ENCODE measurements at places on chromosomes 1 and 21.
A peak's percentile ranks its signal among the peaks of the same experiment; 100 is the strongest.

DNA sequence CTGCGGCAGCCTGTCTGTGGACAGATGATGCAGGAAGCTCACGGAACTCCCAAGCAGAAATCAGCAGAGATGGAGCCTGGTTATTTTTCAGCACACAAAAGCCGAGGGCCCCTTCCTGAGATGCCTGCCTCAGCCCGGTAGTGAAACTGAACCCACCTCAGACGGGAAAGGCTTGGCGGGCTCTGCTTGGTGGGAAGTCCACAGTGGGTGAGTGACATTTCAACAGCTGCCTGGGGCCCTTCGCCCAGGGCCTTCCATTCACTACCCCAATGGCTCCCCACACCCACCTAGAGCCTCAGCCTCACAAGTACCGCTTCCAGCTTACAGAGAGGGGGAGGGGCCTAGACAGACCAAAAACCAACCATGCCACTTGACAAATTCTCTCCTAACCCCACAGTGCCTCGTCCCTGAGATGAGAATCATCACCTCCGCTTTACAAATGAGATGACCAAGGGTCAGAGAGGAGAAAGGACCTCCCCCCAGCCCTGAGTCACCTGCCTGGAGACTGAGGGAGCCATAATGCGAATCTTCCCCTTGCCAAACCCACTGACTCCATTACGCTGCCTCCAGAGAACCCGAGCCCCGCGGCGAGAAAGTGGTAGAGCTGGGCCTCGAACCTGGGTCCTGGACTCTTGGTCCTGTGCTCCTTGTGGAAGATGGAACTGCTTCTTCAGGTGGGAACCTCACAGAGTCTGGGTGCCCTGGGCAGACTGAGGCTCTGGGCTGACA lies 3.4 kb upstream of the ECE1 start:
- no peak for DNase-seq

DNA sequence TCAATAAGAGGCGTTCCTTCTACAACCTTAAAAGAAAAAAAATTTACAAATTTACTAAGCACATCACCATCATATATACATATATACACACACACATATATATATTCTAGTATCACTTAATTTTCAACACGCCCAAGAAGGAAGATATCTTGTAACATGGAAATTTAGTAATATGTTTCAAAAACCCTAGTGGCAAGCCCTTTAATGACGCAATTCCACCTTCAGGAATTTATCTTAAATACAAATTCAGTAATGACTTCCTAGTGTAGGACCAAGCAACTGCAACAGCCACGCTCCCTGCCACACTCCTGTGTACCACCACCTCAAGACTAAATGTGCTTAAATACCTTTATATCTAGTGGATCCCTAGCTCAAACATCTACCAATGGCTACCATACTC lies 12.5 kb downstream of the LBR start:
- no peak for DNase-seq

DNA sequence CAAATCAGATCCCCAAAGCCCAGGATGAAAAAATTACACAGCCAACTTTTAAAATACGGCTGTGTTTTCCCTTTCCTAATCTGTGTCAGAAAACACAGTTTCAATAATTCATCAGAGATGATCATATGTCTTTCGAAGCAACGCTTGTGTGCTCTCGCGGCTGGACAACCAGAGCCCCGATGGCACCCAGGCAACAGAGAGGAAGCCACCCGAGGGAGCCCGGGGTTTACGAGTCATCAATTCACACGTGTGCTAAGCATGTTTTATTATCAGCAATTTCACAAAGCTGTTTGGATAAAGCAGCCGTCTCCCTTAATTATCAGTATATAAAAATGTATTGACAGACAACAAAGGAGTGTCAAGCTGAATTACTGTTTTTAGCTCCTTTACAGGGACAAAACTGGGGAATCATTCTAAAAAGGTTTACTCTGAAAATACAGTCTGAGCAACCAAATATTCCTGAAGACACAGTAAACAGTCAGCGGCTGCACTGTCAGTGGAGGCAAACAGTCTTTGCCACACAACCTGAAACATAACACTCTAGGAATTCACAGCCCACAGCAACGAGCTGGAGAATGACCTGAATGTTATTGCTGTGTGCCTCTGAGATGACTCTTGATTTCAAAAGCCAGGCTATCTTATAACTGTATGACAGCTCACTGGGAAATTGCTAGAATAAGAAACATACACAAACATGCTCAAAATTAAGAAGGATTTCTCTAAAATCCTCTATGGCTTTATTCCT lies 201.0 kb downstream of the SIPA1L2 start:
- no peak for DNase-seq

GRCh38 chr1:51648180-51649109 lies 31.6 kb downstream of the OSBPL9 start:
- no peak for DNase-seq

- no peak for DNase-seq
These were observed 582.5 kb downstream of the DPYD start for GRCh38 chr1:97338347-97338746.

DNA sequence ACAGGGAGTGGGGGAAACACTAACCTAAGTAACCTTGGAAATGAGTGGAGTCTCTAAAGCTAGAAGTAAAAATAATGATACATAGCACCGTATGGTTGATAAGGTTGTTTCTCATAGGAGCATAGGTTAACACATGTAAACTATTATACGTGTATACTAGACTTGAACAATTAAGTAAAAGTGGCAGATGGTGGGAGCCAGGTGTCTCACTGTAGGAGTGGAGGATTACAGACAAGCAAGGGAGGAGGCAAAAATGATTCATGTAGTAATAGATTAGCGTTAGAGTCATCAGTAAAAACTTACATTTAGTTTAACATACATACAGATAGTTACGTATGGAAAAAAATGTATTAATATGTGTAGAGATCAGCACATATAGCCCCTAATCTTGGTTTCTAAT lies 138.4 kb upstream of the DSCAM start:
- DNase-seq = no peak

- DNase-seq = no peak
These were observed at the start of gene ACTA1 for GRCh38 chr1:229434005-229434640. Gene ACTA1 (minus strand): TSS chr1:229434094. CDS start chr1:229433115, 979 bp downstream.

DNA sequence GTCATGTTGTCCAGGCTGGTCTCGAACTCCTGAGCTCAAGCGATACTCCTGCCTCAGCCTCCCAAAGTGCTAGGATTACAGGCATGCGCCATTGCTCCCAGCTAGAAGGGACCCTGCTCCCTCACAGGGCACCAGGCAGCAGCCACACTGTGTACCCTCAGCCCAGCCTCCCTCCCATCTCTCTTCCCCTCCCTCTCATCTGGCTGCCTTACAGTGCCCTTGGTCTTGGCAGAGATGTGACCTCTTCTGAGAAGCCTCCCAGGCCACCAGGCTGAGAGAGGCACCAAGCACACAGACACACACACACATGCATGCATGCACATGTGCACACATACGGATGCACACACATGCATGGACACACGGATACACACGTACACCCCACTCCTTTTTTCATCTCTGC lies 25.0 kb downstream of the EPHA2 start:
- DNase-seq = no peak

DNA sequence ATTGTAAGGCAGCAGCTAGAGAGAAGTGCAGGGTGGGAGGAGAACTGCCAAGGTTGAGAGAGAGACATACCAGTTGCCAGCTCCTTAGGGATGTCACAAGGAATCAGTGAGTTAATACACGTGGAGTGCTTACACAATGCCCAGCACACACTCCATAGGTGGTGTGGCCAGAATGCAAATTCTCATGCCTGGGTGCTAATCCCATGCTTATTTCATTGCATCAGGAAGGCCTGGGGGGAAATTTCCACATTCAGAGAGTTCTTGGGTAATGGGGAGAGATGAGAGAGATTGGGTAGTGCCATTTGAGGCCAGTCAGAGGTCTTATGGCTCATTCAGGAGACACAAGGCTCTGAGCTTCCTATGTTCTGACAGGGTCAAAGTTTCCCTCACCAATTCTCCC lies 38.7 kb downstream of the GJA5 start:
- no peak for DNase-seq

GRCh38 chr21:22083899-22084298 lies 1085.7 kb downstream of the NCAM2 start:
- DNase-seq = no peak

DNA sequence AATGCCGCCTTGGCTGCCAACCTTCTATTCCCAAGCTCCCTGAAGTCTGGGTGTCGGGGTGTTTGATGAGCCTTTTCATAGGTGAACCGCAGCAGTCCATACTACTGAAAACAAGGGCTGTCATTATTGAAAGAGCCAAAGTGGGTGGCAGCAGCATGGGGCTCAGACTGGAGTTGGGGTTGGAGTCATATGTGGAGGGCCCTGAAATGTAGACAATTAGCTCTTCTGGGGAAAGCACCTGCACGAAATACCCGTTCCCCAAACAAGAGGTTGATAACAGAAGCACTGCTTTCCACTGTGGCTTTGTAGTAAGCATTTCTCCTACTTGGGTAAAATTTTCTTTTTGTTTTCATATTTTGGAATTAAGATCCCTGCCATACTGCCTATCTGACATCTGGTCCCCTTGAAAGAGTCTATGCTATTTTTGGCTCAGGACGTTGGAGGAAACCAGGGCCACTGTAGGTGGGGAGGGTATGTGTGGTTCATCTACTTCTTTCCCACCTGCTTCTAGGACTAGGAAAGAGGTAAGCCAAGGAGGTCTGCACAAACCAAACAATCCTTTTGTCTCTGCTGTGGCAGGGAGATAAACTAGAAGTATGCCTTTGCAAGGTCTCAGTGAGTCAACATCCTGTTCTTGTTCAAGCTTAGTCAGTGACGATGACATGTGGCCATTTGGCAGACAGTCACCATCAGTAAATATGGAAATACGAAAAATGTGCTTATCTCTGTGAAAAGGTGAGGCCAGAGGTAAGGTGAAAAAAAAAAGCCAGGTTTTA lies 197.0 kb upstream of the UBE2U start:
- no peak for DNase-seq

GRCh38 chr1:244163861-244164510 lies 112.9 kb downstream of the ZBTB18 start:
- DNase-seq = no peak

DNA sequence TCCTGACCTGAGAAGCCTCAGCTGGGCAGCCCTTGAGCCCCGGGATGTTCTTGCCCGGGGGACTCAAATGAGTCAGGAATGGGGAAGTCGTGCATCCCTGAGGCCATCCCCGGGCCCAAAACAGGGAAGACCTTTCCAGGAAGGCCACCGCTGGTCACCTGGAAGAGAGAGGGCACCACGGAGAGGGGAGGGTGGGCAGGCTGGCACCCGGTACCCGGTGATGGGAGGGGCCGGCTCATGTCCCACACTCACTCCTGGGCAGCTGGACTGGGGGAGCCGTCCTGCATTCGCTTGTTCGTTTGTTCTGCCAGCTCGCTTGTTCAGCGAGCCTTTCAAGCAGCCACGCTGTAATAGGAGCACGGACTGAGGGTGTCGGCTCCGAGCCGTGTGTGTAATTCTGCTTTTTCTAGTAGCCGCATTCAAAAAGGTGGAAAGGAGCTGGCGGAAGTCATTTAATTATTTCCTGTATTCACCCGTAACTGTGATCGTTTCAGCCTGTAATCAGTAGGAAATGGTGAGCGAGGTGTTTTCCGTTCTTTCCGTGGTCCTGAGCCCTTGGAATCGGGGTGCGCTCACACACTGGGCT lies 48.4 kb upstream of the CCDC27 start:
- DNase-seq = no peak

DNA sequence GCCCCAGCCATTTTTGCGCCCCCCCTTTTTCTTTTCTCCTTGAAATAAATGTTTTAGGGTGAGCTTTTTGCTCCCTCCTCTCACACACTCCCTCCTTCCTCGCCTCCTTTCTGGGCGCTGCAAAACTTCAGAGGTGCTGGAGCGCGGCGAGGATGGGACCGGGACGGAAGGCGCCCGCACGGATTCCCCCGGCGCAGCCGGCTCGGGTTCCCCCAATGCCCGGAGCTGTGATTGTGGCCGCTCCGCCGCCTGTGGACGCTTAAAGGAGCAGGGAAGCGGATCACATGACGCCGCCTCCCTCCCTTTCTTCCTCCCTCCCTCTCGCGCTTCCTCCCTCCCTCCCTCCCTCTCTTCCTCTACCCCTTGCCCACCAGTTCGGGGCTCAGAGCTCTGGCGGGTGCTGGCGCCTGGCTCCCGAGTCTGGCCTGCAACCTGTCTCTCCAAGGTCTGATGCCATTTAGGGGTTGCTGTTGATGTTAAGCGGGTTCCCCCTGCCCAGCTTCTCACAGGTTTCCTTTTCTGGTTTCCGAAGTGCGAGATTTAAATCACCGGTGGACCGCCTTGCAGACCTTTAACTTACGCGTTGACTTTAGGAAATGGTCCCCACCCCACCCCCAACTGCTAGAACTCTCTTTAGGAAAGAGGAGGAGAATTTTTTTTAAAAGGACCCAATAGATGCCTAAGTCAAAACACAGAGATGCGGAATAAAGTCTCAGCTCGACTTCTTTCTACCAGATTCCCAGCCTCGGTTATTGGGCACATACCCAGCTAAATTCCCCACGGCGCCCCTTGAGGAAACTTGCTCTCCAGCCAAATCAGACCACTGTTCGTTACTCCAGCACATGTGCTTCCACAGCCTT lies at the start of gene WLS:
Gene WLS, minus strand, starts transcription at position 235 of the 860 bp plus-strand sequence. Its CDS starts 224 bp downstream, at position 11.
- peak; percentile 88 for DNase-seq

DNA sequence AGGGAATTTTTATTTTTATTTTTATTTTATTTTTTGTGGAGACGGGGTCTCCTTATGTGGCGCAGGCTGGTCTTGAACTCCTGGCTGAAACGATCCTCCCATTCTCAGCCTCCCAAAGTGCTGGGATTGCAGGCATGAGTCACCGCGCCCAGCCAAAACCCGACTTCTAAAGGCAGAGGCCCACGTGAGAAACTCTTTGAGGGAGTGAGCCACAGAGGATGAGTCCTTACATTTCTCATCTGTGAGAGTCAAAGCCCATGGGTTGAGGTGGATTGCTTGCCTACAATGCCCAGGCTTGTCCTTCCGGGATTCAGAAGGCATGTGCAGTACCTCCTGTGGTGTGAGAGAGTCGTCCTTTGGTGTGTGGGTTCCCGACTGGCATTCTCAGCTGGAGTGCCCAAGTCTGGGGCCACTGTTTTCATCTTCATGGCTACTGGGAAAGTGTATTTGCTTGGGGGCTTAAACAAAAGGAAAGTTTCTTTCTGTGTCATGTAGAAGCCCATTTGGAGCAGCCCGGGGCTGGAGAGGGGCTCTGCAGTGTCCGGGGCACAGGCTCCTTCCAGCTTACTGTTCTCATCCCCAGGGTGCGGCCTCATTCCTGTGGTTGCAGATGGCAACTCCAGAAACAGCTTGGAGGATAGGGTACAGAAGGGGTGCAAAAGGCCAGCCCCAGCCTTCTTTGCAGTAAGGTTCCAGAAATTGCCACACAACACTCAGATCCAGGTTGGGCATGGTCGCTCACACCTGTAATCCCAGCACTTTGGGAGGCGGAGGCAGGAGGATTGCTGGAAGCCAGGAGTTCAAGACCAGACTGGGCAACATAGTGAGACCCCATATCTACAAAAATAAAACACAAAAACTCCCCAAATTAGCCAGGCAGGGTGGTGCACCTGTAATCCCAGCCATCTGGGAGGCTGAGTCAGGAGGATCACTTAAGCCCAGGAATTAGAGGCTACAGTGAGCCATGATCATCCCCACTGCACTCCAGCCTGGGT lies 29.4 kb upstream of the CSF3R start:
- peak; percentile 33 for DNase-seq

GRCh38 chr1:198878566-198878965 lies 239.7 kb downstream of the PTPRC start:
- no peak for DNase-seq
